ENCODE measurements at places on chromosomes 5 and 9.

DNA sequence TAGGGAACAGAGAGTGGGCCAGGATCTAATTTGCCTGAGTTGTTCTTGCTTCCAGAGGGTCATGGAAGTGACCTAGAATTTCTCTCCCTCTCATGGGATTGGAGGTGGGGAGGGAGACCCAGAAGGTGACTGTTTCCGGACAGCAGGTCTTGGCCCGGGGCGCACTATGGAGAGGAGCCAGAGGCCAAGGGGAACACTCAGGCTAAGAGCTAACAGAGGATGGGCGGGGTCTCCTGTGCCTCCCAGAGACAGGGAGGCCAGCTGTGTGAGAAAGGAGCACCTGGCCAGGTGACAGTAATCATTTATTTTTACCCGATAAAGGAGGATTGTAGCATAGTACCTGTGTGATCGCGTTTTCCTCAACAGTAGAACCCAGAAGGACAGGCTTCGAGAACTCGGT lies 50.9 kb upstream of the ANKH start:
- no peak for DNase-seq

DNA sequence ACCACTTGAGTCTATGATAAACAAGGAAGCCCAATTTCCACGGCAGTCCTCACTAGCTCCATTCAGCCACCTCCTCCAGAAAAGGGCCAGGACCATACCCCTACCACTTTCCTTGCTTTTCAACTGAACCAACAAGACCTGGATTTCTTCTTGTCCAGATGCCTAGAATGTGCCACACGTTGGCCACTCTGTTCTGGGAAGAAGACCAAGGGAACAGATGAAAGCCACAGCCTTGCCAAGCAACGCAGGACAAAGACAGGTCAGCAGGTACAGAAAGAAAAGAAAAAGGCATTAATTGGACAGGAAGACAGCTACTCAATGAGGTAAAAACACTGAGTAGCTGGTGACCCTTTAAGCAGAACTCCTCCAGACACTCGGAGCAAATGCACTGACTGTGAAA lies 2.2 kb downstream of the CCNJL start:
- no peak for DNase-seq

DNA sequence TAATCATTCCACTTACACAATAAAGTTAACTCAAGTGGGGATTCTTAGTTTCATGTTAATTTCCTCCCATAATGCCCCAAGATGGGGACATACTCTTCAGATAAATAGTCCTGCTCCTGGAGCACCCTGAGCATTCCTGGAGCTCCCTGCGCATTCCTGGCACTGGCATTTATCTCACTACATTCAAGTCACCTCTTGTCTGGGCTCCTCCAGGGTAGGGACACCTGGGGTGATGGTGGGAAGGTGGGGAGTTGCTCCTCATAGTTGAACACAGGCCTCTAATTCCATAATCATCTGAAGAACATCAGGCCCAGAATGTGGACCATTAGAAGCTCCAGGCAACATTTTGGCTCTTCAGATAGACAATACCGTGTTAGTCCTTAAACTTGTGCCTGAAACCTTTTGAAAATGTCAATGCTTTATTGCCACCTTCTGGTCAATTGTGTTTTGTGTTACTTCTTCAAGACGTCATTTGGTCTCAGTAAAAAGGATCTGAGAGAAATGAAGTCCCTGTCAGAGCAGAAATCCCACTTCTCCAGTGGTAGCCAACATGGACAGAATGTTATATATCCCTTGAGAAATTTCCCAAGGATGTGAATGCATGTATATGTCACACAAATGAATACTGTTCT lies 14.2 kb upstream of the AGGF1 start:
- DNase-seq, result no peak

- peak; percentile 54 for DNase-seq
These were observed 54.7 kb downstream of the SECISBP2 start for GRCh38 chr9:89372979-89373378.
